ENCODE measurements at places on chromosomes 1 and 21.
A peak's percentile ranks its signal among the peaks of the same experiment; 100 is the strongest.

- no peak for DNase-seq
Observed at GRCh38 chr1:184392779-184393522, 6.1 kb downstream of the C1orf21 start.

- DNase-seq = no peak
Observed at GRCh38 chr1:119593805-119594204, 54.3 kb downstream of the ZNF697 start.

DNA sequence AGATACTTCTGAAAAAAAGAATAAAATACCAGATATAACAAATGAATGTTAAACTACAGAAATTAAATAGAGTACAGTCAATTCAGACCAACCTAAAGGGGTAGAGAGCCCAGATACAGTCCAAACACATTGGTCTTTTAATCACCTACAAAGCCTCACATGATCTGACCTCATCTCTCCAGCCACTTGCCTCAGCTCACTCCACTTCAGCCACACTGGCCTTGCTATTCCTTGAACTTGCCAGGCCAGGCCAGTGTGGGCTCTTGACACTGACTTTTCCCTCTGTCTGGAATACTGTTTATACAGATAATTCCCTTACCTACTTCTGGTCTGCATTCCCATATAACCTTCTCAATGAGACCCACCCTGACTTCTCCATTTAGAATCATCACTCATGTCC, 17.0 kb upstream of the PPIE start:
- no peak for DNase-seq

DNA sequence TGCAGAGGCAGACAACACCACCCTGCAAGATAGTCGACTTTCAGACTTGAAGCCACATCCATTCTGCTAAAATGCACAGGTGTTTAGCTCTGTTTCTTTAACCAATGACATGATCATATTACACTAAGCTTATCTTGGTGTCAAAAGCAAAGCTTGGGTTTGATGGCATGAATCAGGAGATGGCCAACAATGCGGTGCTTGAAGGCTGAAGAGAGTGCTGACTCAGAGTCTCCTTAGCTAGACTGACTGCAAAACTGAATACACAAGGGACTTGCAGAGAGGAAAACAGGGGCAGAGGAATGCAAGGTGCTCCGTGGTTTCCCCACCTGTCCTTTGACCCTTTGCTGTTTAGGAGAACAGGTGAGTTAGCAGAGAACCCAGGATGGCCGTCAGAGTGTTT, 262.6 kb downstream of the SIPA1L2 start:
- no peak for DNase-seq

GRCh38 chr1:222711319-222712252, 705 bp downstream of the AIDA start:
- peak; percentile 17 for DNase-seq

DNA sequence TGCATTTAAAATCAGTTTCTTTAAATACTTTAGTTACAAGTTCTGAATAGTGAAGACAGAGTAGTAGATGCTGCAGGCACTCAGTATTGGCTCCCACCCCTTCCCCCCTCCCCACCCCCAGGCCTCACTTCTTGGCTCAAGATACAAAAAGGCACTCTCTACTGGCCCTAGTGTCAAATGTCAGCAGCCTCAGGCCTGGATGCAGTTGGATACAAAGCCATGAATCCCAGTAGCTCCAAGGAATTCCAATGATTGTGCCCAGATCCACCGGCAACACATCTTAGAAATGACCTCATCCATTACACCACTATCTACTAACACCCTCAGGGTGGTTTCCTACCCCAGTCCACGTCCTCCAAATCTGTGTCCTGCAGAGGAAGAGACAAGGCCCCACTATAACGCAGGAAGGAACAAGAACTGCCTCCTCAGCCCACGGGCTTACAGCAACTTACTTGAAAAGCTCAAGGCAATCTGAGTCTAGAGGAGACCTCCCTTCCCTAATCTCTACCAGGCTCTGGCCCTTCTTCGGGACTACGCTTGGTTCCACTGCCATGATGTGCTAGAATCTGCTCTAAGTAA, 17.6 kb downstream of the ACADM start:
- DNase-seq = no peak

DNA sequence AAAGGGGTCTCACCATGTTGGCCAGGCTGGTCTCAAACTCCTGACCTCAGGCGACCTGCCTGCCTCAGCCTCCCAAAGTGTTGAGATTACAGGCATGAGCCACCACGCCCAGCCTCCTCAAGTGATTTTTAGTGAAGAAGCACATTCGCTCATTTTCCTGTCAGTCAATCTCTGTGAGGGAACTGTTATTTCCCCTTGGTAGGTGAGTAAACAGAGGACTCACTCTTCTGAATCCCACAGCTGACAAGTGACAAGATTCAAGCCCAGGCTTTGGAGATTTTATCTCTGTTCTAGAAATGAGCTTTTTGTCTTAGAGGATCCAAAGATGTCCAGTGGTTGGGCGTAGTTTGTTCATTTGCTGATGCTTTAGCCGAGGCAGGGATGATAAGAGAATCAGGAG, 43.9 kb upstream of the TACSTD2 start:
- no peak for DNase-seq

DNA sequence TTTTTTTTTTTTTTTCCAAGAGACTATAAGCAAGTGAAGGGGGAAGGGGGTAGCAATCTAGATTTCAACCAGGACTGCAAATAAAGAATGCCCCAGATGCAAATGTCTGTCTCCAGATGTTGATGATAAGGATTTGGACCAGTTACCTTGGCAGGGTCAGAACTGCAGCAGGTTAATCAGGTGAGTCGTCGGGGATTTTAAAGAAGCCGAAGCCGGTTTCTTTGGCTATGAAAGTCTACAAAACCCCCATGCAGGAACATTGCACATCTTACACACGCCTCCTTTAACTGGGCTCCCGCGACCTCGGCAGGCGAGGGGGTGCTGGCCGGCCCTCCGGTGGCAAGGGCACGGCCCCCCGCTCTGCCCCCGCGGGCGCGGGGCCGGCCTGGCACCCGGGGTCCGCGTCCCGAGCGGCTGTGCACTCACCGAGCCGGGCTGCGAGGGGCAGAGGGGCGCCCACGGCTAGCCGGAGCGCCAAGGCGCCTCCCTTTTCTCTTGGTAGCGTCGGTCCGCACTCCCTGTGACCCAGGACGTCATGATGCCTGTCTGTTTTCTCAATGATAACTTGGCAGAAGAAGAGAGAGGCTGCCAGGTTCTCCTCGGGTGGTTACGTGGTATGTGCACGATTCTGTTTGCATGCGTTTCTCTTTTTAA, 366.3 kb upstream of the ESRRG start:
- peak; percentile 53 for DNase-seq

DNA sequence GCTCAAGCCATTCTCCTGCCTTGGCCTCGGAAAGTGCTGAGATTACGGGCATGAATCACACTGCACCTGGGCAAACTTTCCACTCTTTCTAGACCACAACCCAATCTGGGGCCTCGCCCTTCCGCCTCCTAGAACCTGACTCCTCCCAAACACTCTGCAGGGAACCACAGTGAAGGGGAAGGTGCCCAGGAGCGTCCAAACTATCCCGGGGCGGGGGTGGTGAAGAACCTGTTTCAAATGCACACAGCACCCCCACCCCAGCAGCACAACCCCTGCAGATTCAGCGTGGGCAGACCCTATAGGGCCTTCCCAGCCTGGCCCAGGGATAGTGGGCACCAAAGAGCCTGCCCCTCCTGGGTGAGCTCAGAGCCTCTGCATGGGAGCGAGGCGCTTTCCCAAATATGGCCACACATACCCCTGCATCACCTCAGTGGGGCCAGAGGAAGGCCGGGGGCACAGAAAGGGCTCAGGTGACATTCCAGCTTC, 86.9 kb downstream of the STUM start:
- no peak for DNase-seq

- DNase-seq = no peak
Observed at GRCh38 chr1:168372861-168373371, 92.2 kb downstream of the TBX19 start.

DNA sequence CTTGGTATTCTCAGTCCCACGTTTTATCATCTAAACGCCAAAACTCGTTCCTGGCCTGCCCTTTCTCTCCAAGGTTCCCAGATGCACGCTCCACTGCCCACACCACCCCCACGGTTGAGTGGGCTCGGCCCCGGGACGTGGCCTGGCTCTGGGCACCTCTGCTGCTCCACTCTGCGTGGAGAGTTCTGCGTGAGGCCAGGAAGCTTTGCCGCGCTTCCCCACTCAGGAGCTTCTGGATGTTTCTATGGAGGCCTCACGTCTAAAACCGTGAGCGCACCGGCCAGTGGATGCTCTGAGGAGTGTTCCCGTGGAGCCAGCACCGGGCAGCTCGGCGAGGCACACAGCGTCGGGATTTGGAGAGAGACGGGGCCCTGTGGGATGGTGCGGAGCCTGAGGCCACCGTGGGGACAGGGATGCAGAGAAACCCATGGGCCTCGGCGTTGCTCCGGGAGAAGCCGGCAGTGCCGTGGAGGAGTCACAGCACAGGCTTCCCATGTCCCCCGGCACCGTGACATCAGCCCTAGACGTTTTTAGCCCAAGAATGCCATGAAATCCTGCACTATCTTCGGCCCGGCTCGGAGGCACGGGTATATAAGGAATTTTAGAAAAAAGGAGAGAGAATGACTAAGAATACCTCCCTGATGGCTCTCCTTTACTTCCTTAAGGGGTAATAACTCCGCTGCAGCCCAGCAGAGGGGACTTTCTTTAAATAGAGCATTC, 125.9 kb downstream of the PRDM16 start:
- no peak for DNase-seq

- no peak for DNase-seq
Observed at GRCh38 chr1:46263146-46263545, 15.6 kb downstream of the RAD54L start.

DNA sequence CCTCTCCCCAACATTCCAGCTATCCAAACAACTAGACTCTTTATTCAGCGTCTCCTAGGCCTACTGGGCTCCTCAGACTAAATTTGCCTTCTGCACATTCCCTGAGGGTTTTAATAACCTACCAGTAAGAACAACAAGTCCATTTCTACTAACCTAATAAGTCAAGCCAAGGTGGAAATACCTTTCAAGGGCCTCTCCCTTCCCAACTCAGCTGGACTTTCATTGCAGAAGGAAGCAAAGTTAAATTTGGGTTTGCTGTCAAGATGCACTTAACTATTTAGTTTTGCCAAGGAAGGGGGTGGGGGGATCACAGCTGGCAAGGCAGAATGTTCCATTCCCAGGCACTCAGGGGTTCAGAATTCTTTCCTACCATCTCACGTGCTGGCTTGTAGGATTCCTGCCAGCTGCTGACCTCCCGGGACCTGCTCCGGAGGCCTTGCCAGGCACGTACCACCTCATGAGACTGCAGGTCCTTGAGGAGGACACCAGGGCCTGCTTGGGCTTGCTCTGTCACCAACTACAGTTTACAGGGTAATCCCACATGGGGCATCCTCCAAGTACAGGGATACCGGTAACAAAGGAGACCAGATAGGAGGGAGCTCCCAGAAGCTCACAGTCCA, 29.8 kb downstream of the SLC30A1 start:
- DNase-seq = no peak

- DNase-seq = no peak
Observed at GRCh38 chr1:145778146-145778540, 45.8 kb downstream of the RNF115 start.

GRCh38 chr1:9626201-9626608, 25.3 kb upstream of the PIK3CD start:
- DNase-seq = no peak

- DNase-seq = no peak
Observed at GRCh38 chr1:4375812-4376211, 278.6 kb upstream of the AJAP1 start.

DNA sequence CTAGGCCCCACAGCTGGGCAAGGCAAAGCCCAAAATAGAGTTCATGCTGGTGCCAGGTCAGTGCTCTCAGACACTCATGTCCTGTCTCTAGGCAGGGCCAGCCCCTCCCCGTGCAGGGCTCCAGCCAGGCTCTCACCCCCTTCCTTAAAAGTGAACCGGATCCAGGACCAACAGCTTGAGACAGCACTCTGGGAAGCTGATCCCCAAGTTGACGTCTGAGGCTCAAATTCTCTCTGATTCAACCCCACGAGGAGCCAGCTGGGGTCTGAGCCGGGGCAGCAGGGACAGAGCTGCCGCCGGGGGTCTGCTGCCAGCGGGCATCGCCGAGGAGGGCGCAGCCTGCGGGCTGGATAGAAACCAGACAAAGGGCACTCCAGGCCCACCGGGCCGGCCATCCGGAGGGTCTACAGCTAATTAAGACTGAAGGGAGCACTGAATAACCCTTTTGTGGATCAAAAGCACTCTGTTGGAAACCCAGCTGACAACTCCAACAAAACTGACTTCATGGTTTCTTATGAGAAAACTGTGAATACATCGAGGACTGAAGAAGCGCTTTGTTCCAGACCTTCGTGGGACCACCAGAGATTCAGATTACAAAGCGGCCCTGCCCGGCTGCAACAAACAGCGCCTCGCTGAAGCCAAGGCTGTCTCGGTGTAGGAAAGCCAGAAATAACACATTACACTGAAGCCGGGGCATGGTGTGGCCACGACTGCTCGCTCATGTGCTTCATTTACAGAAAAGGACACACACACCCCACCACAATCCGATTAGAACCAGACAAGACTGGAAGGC, 95.8 kb downstream of the PSMG1 start:
- no peak for DNase-seq

DNA sequence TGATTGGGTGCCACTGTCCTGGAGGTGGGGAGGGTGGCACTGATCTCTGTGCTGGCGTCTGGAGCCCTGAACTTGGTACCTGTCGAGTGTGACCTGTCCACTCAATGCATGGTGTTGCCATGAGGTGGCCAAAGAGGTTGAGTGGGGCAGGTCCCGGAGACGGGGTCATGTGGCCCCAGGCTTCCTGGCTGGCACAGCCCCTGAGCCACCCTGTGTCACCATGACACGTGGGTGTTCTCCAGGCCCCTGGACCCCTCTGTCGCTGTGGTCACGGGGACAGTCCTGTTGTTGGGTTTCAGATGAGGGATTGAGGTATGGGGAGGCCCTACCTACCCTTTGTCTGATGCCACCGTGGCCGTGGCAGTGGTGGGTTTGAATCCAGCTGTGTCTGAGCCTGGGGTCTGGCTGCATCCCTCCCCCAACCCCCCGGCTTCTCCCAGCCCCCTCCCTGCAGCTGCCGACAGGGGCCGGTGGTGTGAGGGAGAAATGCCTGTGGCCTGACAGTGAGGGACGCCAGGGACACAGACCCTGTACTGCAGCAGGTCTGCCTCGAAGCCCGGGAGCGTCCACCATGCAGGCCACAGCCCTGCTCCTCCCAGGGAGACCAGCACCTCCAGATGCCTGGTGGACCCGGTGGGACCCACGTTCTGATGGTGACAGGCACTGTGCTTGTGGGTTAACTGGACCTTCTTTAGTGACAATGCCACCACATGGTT, 12.0 kb downstream of the TRPM2 start:
- DNase-seq = no peak

Measured in NCI-H1092 (cell line).